ENCODE measurements at places on chromosomes 4 and X.
A peak's percentile ranks its signal among the peaks of the same experiment; 100 is the strongest.

DNA sequence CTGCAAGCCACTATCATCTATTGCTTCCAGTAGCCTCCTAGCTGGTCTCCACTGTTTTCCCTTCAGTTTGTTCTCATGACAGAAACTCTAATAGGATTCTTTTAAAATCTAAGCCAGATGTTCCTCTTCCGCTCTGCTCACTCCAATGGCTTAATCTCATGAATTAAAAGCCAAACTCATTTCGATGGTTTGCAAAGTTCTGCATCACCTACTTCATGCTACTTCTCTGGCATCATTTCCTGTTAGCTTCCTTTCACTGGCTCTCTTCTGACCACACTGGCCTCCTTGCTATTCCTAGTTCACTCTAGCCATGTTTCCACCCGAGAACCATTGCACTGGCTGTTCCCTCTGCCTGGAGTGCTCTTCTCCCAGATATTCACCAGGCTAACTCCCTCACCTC, 102.0 kb upstream of the LSM6 start:
- peaks cover 25% of the 10 kb centered on the region for H3K27me3 ChIP-seq
- no peak overlapping the region for H3K4me3 ChIP-seq
- no peaks in the 10 kb centered on the region for H3K36me3 ChIP-seq
- ATAC-seq, result no peak

DNA sequence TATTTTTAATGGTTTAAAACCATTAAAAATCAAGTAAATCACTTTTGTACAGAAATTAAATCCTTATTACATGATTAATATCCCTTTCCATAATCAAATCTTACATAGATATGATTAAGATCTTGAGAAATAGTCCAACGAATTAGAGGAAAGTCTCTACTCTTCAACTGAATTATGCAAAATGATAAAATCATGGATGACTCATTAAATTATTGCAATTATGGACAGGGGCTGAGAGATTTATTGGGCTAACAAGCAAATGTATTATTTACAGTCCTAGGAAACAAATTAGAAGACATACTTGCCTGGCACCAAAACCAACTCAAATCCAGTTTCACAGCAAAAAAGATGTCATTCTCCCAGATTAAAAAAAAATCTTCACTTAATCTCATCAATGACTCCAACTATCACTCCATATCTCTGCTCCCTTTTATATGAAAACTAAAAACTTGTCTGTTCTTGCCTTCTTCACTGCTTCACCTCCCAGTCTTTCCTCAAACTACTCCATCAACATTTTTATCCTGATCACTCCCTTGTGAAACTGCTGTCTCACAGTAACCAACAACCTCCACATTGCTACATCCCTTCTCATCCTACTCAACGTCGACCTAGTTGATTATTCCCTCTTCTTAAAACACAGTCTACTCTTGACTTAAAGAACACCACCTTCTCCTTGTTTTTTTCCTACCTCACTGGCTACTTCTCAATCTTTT, 18.4 kb upstream of the DDX60 start:
- ATAC-seq, result no peak
- H3K4me3 ChIP-seq, result no peak overlapping the region
- no peaks in the 10 kb centered on the region for H3K27me3 ChIP-seq
- H3K27ac ChIP-seq, result no peak overlapping the region
- H3K36me3 ChIP-seq, result no peaks in the 10 kb centered on the region

DNA sequence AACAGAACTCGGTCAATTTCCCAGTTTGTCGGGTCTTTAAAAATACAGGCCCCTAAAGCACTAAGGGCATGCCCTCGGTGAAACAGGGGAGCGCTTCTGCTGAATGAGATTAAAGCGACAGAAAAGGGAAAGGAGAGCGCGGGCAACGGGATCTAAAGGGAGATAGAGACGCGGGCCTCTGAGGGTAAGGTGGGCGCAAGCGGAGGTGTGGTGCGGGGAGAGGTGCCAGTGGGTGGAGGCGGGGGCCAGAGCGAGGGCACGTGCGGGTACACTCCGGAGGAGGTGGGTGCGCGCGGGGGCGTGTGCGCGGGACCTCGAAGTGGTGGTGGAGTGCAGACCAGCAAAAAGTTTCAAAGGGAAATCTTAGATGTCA, 787 bp upstream of the TET2 start:
- H3K27me3 ChIP-seq, result no peaks in the 10 kb centered on the region
- peak overlapping the region; percentile 100 for H3K27ac ChIP-seq
- peaks cover 49% of the 10 kb centered on the region for H3K36me3 ChIP-seq
- peak overlapping the region; percentile 99 for H3K4me3 ChIP-seq
- H3K4me1 ChIP-seq, result peaks cover 21% of the 10 kb centered on the region

- no peak for ATAC-seq
- no peaks in the 10 kb centered on the region for H3K4me1 ChIP-seq
- peaks cover under 1% of the 10 kb centered on the region for H3K27me3 ChIP-seq
- no peak overlapping the region for H3K27ac ChIP-seq
- H3K4me3 ChIP-seq, result no peak overlapping the region
Measured at GRCh38 chr4:83858131-83858530, 322.2 kb downstream of the GPAT3 start.

GRCh38 chrX:27903960-27904359, 77.3 kb downstream of the DCAF8L1 start:
- H3K4me1 ChIP-seq, result no peaks in the 10 kb centered on the region
- H3K27me3 ChIP-seq, result no peaks in the 10 kb centered on the region
- H3K36me3 ChIP-seq, result no peaks in the 10 kb centered on the region

DNA sequence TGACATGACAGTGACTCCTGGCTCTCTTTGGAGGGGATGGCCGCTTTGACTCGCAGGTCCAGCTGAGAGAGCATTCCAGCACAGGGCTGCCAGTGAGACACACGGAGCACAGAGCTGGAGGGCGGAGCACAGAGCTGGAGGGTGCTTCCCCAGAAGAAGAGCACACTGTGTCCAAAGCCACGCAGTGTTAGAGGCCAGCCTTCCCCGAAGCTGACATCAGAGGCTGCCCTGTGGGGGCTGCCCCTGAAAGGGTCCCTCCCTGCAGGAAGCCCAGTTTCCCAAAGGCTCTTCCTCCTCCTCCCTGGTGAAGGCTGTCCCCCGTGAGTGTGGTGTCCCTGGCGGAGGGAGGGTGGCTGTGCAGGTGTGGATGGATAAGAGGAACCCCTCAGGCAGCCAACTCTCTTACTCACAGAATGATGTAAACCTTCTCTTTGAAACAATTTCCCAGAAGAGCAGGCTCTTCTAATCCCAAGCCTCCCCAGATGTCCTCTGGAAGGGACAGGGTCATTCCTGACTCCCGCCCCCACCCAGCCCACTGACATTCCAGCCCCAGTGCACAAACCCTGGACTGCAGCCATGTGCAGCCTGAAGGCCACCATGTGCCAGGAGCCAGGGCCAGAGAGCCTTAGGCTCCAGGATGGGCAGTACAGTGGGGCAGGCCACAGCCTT, 53.4 kb downstream of the PSAPL1 start:
- H3K36me3 ChIP-seq, result no peaks in the 10 kb centered on the region
- H3K4me1 ChIP-seq, result no peaks in the 10 kb centered on the region
- no peak for ATAC-seq
- H3K27ac ChIP-seq, result no peak overlapping the region
- no peak overlapping the region for H3K4me3 ChIP-seq

DNA sequence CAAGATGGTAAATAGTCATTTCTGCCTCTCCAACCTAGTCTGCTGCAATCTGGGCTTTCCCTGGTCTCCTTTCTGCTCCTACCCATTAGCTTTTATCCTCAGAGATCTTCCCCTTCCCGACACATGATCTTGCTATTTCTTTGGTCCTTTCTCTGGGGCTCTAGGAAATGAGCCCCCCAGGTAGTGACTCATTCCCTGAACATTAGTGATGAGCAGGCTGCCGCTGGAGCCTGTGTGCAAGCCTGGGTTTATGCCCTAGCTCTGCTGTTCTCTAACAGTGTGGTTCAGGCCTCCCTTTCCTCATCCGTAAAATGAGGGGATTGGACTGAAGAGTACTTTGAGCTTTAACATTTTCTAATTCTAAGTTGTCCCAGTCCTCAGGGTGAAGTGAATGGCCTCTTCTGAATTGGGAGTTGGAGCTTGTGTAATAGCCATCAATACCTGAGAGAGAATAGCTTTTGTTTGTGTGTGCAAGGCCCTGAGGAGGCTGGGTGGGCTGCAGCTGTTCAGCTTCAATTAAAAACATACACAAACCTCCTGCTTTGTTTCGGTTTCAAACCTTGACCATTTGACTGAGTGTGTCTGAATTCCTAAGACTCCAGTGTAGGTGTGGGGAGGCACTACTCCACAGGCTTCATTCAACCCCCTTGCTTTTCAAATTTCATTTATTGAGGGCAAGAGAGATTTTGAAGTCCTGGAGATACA, 115.6 kb upstream of the SCML1 start:
- H3K4me3 ChIP-seq, result no peak overlapping the region
- no peaks in the 10 kb centered on the region for H3K36me3 ChIP-seq
- no peaks in the 10 kb centered on the region for H3K27me3 ChIP-seq
- ATAC-seq, result no peak

- H3K4me1 ChIP-seq, result no peaks in the 10 kb centered on the region
- no peak for ATAC-seq
- peaks cover 3% of the 10 kb centered on the region for H3K27me3 ChIP-seq
- H3K27ac ChIP-seq, result no peak overlapping the region
- H3K36me3 ChIP-seq, result no peaks in the 10 kb centered on the region
- no peak overlapping the region for H3K4me3 ChIP-seq
Measured at GRCh38 chrX:68261060-68261672, 172.1 kb downstream of the OPHN1 start.

DNA sequence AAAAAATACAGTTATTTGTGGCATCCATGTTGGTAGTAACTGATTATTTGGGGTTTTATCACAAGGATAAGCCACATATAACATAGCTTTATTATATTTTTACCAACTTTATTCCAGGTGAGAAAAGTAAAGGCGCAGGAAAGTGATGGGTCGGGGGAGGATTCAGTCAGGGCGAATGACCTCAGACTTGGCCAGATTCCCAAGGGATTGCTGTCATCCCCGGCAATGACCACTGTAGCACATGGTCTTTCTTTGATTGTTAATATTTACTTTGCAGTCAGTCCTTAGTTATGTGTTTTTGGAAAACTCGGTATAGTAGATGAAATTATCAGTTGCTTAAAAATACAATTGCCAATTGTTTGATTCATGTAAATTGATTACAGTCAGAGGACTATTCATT, 17.6 kb downstream of the GRIA3 start:
- ATAC-seq, result no peak
- H3K27me3 ChIP-seq, result no peaks in the 10 kb centered on the region
- H3K4me1 ChIP-seq, result no peaks in the 10 kb centered on the region
- no peaks in the 10 kb centered on the region for H3K36me3 ChIP-seq
- no peak overlapping the region for H3K4me3 ChIP-seq

DNA sequence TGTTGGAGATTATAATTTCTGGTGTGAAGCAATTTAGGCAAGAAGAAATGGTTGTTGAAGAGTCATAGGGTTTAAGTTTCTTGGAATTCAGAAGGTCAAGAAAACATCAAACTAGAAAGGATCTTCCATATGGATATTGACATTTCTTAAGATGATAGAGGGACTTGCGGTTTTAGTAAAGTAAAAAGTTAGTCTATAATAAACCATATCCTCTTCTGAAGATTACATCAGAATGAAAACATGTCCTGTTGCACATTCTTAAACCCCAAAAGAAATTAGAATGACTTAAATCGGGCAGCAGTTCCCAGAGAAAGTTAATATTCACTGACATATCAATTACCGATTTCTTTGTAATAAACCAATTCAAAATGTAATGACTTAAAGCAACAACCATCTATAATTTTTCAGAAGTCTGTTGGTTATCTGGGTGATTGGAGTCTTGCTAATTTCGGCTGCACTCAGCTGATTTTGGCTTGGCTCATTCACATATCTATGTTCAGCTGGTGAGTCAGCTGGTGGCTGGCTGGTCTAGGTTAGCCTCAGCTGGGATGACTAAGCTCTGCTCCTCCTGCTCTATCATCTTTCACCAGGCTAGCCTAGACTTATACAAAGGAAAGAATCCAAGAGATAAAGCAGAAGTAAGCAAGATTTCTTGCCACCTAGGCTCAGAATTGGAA, 24.4 kb upstream of the DYNLT3 start:
- H3K4me1 ChIP-seq, result peaks cover 14% of the 10 kb centered on the region
- no peak overlapping the region for H3K4me3 ChIP-seq
- no peaks in the 10 kb centered on the region for H3K36me3 ChIP-seq
- H3K27me3 ChIP-seq, result no peaks in the 10 kb centered on the region
- ATAC-seq, result peak; percentile 90
